Activated B cell treated with CpG ODN at 0.5 μM for 24 hours (primary cell): ENCODE measurements at places on chromosomes 3 and 15. TPM values are rescaled to one million over a fixed set of nuclear protein-coding genes. Genes with fewer than 3 reads are reported as not detected.
A peak's percentile ranks its signal among the peaks of the same experiment; 100 is the strongest.

CCRL2 gene
- total RNA-seq = 1.9 TPM in 2 replicates

INSYN1 gene
- total RNA-seq = not detected in 2 replicates

SKOR1 gene
- 0.53 and 0.64 TPM in 2 replicates for total RNA-seq

- no peak for DNase-seq
- no peaks in the 10 kb centered on the region for H3K27me3 ChIP-seq
- no peak overlapping the region for H3K4me3 ChIP-seq
- H3K36me3 ChIP-seq = no peaks in the 10 kb centered on the region
These were observed 3.2 kb downstream of the GPR171 start for GRCh38 chr3:151199554-151200438.

- H3K4me1 ChIP-seq = peaks cover 7% of the 10 kb centered on the region
- H3K27ac ChIP-seq = no peak overlapping the region
- H3K36me3 ChIP-seq = no peaks in the 10 kb centered on the region
These were observed 62.1 kb upstream of the NR2C2 start for GRCh38 chr3:14885307-14885706.

- peaks cover 8% of the 10 kb centered on the region for H3K27me3 ChIP-seq
- H3K27ac ChIP-seq = no peak overlapping the region
- H3K36me3 ChIP-seq = no peaks in the 10 kb centered on the region
These were observed 55.8 kb downstream of the TRIM71 start for GRCh38 chr3:32873531-32874130.

DNA sequence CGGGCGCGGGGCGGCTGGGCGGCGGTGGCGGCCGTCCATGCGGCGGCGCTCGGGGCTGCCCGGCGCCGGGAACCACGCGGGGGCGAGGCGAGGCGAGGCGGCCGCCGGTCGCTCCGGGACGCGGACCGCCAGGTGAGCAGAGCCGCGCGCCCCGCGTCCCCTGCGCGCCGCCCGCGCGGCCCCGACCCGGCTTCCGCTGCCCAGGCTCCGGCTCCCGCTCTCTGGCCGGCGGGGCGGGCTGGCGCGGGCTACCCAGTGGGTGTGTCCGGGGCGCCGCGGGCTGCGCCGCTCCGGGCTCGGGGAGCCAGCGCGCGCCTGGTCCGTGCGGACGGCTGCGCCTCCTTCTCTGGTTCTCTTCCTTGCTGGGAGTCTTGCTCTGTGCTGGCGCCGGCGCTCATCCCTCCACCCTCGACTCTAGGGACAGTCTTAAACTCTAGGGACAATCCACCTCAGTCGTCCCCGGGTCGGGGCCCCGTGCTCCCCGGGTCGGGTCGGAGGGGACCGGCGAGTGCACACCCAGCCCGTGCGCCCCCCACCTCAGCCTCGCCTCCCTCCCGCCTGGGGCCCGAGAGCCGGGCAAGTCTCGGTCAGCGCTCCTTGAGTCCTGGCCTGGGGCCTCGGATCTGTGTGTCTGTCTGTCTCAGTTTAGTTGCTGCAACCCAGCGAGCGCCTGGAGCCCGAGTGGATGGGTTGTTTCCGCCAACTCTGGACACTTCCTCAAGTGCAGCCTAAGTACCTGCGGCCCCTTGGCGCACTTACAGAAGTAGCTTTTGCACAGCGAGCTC lies 488 bp downstream of the THSD4 start:
- no peak overlapping the region for H3K27ac ChIP-seq
- no peaks in the 10 kb centered on the region for H3K36me3 ChIP-seq
- peaks cover 42% of the 10 kb centered on the region for H3K27me3 ChIP-seq
- H3K4me1 ChIP-seq = peaks cover 9% of the 10 kb centered on the region
- H3K4me3 ChIP-seq = peak overlapping the region; percentile 58
- DNase-seq = no peak

DNA sequence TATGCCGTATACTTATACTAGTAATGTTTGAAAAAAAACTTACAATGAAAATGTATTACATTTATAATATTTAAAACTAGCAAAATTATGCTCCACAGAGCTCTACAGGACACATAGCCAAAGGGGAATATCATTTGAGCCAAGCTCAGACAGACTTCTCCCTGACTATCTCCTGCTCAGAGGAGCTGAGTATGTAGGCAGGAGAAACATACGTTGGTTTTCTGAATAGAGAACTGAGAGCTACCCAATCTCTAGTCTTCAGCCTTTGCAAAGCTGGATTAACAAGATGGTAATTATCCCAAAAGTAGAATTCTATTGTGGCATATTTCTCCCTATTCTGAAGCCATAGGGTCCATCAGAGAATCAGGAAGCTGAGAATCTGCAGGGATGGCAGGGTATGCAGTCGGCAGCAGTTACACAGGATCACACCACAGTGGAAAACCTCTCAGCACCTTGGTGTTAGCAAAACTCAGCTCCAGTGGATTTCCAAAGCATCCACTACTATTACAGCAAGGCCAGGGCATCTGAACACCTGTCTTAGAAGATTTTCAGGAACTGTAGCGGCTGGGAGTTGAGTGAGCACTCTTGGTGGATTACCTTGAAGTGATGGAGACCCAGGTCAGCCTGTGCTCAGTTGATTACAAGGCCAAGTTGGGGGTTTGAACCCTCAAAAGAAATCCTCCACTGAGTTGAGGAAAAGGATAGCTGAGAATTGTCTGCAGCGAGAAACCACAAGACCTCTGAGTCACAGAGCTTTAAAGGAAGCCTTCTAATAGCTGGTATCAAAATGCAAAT lies 30.1 kb downstream of the GPR15 start:
- H3K27me3 ChIP-seq = no peaks in the 10 kb centered on the region
- no peaks in the 10 kb centered on the region for H3K36me3 ChIP-seq
- peak overlapping the region; percentile 50 for H3K27ac ChIP-seq

- DNase-seq = no peak
- H3K27ac ChIP-seq = no peak overlapping the region
- no peaks in the 10 kb centered on the region for H3K27me3 ChIP-seq
These were observed 330.8 kb upstream of the PDZRN3 start for GRCh38 chr3:73955494-73956070.

DNA sequence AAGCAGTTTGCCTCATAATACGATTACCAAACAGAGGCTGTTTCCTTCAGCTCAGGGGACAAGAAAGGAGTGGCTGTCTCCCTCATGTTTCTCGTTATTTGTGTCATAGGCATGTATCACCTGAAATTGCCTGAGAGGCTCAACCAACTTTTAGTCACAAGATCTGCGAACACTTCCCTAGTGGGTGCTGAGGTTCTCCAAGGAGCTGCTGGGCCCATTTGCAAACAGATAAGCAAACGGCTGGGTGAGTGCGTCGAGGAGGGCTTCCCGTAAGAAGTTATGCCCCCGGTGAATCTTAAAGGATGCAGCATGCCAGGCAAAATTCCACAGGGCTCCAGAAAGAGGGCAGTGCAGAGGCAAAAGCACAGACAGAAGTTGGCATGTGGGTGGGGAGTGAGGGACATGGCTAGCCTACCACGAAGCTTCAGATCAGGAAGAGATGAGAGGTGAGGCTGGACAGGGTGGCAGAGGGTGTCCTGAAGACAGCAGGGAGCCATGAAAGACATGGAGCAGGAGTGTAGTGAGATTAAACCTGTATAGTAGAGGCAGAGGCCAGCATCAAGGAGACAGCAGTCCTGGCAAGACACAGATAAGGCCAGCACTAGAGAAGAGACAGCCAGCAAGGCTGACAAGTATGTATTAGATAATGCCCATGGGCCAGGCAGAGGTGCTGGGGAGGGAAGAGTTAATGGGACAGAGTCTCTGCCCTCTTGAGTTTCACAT lies 4.0 kb upstream of the GP9 start:
- peaks cover 10% of the 10 kb centered on the region for H3K4me1 ChIP-seq
- DNase-seq = no peak
- peaks cover 31% of the 10 kb centered on the region for H3K27me3 ChIP-seq
- H3K27ac ChIP-seq = no peak overlapping the region

GRCh38 chr3:147393943-147394883 lies 12.1 kb downstream of the ZIC4 start:
- no peak for DNase-seq
- peaks cover 65% of the 10 kb centered on the region for H3K27me3 ChIP-seq
- no peak overlapping the region for H3K27ac ChIP-seq
- H3K4me1 ChIP-seq = no peaks in the 10 kb centered on the region

GRCh38 chr3:116253511-116253910 lies 191.8 kb downstream of the LSAMP start:
- no peaks in the 10 kb centered on the region for H3K27me3 ChIP-seq
- H3K4me3 ChIP-seq = no peak overlapping the region
- H3K27ac ChIP-seq = no peak overlapping the region
- H3K4me1 ChIP-seq = no peaks in the 10 kb centered on the region

GRCh38 chr3:41120460-41120859 lies 78.8 kb upstream of the CTNNB1 start:
- peaks cover 12% of the 10 kb centered on the region for H3K4me1 ChIP-seq
- H3K27ac ChIP-seq = no peak overlapping the region
- H3K36me3 ChIP-seq = no peaks in the 10 kb centered on the region
- H3K27me3 ChIP-seq = peaks cover 14% of the 10 kb centered on the region
- no peak overlapping the region for H3K4me3 ChIP-seq
